Activated CD4-positive, alpha-beta memory T cell treated with anti-CD3 and anti-CD28 coated beads, Interleukin-2, amount 10 ng/mL, durations not matched to agents 7 days and 5 days (primary cell): ENCODE measurements at places on chromosomes 11 and 22.

DNA sequence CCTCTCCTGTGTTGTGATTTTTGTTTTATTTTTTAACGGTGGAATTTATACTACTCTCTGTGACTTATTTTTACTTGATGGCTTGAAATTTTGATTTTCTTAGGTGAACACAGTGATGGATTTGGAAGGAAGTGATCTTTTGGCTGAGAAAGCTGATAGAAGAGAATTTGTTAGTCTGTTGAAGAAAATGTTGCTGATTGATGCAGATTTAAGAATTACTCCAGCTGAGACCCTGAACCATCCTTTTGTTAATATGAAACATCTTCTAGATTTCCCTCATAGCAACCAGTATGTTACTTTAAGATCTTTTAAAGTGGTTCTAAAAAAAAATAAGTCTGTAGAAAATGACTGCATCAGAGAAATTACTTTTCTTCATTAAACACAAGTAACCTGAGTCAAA is 82.1 kb downstream of the HIPK3 start:
- DNase-seq = no peak

DNA sequence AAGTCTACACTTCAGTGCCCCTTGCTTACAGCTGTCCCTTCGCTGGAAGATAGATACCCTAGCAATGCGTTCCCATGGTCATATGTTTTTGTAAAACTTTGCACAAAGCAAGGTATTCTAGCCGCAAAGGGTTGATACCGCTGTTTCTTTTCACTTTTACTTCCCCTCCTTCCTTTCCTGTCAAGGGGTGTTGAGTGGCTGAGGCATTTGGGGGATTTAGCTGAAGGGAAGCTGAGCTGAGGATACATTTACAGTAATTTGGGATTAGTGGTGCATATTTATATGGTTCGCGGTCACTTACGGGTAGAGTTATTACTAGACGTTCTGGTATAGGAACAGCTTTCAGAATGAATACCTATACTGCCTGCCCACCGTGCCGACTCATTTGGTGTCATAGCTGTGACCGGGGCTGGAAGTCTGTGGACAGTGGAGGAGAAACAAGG is 86.9 kb upstream of the WNT11 start:
- peak; percentile 28 for DNase-seq

DNA sequence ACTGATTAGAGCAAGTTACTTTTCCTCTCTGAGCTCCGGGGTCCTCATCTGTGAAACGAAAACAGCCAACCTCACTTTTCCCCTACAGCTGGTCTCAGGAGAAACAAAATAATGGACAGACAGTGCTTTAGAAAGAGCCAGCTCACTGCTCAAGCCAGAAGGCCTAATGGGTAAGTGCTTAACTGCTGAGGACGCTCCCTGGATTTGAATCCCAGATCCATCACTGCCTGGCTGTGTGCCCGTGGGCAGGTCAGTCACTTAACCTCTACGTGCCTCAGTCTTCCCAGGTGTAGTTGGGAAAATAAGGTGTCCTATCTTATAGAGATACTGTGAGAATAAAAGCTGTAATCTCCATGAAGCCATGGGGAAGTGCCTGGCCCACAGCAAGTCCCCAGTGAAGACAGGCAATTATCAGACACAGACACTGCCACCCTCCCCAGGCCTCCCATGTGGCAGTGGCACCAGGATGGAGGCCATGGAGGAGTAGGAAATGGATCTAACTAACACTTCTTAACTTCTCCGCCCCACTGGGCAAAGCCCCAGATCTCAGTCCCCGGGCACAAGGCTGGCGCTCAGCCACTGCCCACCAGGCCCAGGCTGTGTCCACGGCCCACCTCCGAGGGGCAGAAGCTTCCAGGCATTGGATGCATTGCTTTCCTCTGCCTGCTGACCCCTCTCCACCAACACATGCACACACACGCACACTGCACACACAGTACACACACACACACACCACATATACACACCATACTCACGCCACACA is 9.2 kb downstream of the TP53I11 start:
- no peak for DNase-seq

DNA sequence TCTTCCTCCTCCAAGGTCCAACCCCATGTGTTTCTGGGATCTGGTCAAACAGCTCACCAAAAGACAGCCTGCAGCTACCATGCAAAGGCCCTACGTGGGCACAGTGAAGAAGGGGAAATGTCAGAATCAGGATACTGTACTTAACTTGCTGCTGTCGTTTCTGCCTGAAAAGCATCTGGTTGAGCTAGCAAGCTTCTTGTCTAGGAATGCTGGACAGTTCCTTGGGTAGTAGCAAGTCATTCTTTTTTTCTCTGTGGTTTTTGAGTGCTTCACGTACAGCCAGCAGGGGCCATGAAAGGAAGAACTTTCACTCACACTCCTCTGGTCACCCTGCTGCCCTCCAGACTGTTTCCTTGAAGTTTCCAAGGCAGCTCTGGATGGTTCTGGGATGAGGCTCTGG is 24.7 kb downstream of the RCOR2 start:
- DNase-seq = no peak

- no peak for DNase-seq
These were observed 230.8 kb downstream of the CTTN start for GRCh38 chr11:70628855-70629844.

GRCh38 chr11:120789391-120789790 is 234.5 kb upstream of the TBCEL start:
- no peak for DNase-seq

GRCh38 chr11:61580271-61580888 is 496 bp downstream of the SYT7 start:
- DNase-seq = no peak
